ENCODE measurements at places on chromosomes 1 and 21.
A peak's percentile ranks its signal among the peaks of the same experiment; 100 is the strongest.

GRCh38 chr1:31689854-31690253, 14.0 kb downstream of the COL16A1 start:
- DNase-seq, result no peak

DNA sequence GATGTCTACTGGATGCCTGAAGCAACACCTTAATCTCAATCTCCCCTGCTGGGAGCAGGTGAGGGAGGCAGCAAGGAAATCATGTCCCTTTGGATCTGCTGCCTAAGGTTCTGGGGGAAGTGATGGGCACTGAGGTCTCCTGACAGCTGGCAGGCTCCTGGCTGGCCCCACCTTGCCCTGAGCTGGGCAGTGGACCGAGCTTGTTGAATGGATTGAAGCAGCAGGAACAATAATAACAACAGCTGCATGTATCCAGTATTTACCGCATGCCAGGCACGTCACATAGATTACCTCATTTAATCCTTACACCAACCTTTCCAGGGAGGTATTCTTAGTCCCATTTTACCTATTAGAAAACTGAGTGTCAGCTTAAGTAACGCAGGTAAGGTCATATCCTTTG, 133.9 kb downstream of the PLXNA2 start:
- DNase-seq, result no peak

GRCh38 chr1:151475175-151475574, 15.9 kb upstream of the POGZ start:
- DNase-seq, result no peak

DNA sequence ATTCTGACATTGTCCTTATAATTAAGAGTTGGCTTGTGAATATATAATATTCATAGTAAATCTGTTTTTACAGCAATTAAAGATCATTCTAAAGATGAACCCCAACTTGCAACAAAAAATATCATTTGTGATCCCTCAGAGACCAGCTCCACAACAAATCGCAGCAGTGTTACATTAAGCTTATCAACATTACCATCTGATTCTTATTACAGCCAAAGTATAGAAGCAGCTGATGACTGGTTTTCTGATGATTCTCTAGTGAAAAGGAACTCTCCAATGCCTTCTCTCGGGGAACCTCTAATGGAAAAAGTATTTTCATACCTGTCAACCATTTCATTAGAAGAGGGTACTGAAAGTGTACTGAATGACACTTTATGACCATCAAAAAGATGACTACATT, 45.4 kb downstream of the C1orf185 start:
- no peak for DNase-seq

GRCh38 chr1:228390649-228391048, 16.0 kb downstream of the TRIM11 start:
- DNase-seq, result no peak

DNA sequence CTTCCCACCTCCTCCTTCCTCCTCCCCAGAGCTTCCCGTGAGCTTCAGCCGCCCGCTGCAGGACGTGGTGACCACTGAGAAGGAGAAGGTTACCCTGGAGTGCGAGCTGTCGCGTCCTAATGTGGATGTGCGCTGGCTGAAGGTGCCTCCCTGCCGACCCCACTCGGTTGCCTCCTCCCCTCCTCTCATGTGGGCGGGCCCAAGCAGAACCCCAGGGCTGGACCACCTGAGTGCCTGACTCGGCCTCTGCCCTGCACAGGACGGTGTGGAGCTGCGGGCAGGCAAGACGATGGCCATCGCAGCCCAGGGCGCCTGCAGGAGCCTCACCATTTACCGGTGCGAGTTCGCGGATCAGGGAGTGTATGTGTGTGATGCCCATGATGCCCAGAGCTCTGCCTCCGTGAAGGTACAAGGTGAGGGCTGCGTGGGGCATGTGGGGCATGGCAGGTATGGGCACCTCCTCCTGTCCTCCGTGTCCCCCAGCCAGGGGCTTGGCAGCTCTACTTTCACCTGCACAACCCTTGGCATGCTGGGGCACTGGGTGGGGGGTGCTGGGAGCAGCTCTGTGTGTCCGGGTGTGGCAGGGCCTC, 69.2 kb downstream of the OBSCN start:
- no peak for DNase-seq

DNA sequence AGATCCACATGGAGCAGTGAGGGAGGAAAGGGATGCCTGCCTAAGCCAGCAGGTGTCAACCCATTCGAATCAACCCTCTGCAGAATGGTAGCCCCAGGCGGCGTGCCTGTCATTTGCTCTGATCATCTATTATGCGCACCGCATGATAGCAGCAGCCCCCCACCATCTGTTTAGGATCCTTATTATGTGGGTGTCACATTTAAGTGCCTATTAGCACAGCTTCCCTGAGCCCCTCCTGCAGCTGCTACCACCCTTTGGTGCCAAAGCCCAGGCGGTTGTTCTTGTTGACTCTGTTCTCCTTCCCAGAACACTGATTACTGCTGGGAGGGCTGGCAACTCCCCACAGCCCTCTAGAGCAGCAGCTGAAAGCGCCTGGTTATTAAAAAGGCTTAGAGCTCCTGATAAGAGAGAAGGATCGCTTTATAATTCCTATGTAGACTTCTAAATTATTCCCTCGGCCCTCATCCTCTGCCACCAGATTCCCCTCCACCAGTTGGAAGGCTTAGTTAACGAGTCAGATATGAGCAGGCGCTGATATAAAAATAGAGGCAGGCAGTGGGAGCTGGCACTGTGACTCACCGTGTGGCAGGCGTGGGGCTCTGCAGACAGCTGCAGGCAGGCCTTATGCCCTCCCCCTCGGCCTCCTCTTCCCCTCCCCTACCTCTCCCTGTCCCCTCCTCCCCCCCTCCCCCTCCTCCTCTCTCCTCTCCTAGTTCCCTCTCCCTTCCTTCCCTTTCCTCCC, 23.0 kb downstream of the ACTA1 start:
- no peak for DNase-seq

DNA sequence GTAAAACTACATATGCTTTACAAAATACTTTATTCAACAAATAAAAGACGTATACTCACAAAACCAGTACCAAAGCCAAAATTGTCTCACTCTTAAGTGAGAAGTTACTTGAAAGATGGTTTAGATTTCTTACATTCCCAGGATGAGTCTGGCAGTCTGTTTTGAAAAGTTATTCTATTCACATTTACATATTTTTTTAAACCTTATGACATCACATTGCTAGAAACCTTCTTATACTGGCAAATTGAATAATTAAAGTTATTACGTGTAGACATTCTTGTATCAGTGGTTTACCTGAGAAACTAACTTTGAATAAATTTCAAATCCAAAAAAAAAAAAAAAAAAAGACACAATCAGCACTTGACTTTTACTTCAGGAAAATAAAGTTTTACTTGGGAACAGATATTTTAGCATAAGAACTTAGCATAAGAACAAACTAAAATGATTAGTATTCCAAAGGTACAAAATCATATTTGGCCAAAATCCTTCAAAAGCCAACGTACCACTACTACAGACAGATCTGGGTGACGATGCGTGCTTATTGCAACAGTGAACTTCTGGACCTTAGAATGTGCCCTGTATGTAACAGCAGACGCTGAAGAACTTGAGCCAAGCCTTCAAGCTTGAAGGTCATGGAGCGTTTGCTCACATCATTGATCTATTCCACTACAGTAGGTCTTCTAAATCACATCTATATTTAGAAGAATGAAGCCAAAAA, 2.5 kb downstream of the CDC42BPA start:
- no peak for DNase-seq

- no peak for DNase-seq
Measured at GRCh38 chr1:29892247-29892646, 655.9 kb downstream of the PTPRU start.

DNA sequence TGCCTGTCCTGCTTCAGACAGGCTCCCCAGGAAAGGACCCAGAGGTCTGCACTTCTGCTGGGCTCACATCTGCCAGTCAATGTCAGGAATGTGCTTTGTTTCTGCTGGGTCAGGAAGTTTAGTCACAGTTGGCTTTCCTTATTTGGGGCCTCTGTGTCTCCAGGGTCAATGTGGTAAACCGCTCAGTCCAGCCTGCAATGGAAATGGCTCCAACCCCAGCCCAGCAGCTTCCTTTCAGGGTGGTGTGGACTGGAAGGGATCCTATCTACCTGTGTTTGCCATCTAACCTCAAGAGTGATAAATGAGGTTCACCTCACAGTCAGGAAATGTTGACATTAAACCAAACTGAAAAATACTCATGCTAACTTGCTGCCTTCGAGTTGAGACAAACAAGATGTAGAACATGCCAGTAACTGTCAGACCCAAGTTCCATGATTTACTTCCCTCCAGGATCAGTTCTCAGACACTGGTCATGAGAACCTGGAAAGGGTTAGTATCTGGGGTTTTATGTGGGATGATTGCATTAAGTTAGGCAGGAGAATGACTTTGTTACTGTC, 20.3 kb downstream of the ENO1 start:
- peak; percentile 24 for DNase-seq
